ENCODE measurements at places on chromosomes 5 and 9.

- peaks cover 22% of the 10 kb centered on the region for H3K4me1 ChIP-seq
- no peaks in the 10 kb centered on the region for H3K27me3 ChIP-seq
- H3K4me3 ChIP-seq: no peak overlapping the region
- no peaks in the 10 kb centered on the region for H3K36me3 ChIP-seq
- peak overlapping the region; percentile 89 for H3K27ac ChIP-seq
These were observed 14.1 kb downstream of the SPATA9 start for GRCh38 chr5:95668728-95669127.

DNA sequence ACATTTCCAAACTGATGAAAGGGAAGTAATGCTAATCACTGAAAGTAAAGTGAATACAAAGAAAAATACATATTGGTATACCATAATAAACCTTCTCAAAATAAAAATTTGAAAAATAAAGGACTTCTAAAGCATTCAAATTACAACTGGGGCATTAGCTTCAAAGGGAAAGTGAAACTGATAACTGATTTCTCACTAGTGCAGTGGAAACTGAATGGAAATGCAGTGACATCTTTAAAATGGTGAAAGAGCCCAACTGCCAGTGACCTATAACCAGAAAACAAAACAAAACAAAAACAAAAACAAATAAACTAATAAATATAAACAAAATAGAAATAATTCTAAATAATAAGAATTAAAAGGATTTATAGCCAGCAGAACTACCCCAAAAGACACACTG is 297.5 kb upstream of the GRIN3A start:
- no peak overlapping the region for H3K4me3 ChIP-seq
- no peaks in the 10 kb centered on the region for H3K4me1 ChIP-seq
- H3K36me3 ChIP-seq: no peaks in the 10 kb centered on the region

GRCh38 chr9:107929443-107929842 is 439.9 kb upstream of the KLF4 start:
- no peaks in the 10 kb centered on the region for H3K4me1 ChIP-seq
- H3K27me3 ChIP-seq: no peaks in the 10 kb centered on the region
- H3K36me3 ChIP-seq: no peaks in the 10 kb centered on the region
- peak; percentile 85 for DNase-seq
- H3K4me3 ChIP-seq: no peak overlapping the region
- no peak overlapping the region for H3K27ac ChIP-seq

GRCh38 chr9:31612336-31613030 is 772.0 kb upstream of the ACO1 start:
- H3K27me3 ChIP-seq: no peaks in the 10 kb centered on the region
- H3K4me3 ChIP-seq: no peak overlapping the region
- H3K27ac ChIP-seq: no peak overlapping the region
- no peaks in the 10 kb centered on the region for H3K4me1 ChIP-seq

GRCh38 chr5:170277867-170278281 is 19.7 kb downstream of the LCP2 start:
- no peaks in the 10 kb centered on the region for H3K27me3 ChIP-seq
- H3K36me3 ChIP-seq: no peaks in the 10 kb centered on the region
- no peak overlapping the region for H3K27ac ChIP-seq
- DNase-seq: no peak
- peaks cover 27% of the 10 kb centered on the region for H3K4me1 ChIP-seq
- no peak overlapping the region for H3K4me3 ChIP-seq

DNA sequence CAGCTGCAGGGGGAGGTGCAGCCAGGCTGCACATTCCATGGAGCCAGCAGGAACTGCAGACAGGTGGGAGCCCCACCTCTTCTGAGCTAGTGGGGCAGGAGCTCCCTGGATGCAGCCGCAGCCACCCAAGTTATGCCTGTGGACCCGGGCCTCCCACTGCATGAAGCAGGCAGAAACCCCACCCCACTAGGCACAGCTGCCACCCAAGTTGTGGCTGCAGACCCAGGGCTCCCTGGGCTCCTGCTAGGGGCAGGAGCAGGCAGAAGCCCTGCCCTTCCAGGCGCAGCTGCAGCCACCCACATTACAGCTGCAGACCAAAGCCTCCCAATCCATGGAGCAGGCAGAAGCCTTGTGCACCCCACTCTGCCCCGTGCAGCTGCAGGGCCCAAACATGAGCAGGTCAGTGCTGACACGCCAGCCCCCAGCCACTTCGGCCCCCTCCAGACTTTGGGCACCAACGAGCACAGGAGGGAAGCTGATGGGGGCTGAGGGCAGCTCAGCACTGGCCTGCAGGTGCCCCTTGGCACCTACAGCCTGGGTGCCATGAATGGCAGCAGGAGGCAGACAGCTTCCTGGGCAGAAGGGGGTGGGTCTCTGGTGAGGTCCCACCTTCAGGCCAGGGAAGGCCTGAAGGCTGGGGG is 106.9 kb downstream of the C9orf50 start:
- H3K4me1 ChIP-seq: no peaks in the 10 kb centered on the region
- no peak for DNase-seq
- no peaks in the 10 kb centered on the region for H3K27me3 ChIP-seq
- H3K36me3 ChIP-seq: no peaks in the 10 kb centered on the region

DNA sequence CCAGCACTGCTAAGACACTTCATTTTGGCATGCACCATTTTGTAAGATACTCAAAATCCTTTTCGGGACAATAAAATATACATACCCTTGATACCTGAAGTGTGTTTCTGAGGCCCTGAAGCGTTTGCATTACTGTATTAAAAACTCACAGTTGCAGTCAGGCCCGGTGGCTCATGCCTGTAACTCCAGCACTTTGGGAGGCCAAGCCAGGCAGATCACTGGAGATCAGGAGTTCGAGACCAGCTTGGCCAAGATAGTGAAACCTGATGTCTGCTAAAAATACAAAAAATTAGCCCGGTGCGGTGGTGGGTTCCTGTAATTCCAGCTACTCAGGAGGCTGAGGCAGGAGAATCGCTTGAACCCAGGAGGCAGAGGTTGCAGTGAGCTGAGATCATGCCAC is 2.5 kb upstream of the EIF4EBP3 start:
- H3K27ac ChIP-seq: no peak overlapping the region
- H3K27me3 ChIP-seq: no peaks in the 10 kb centered on the region
- H3K4me3 ChIP-seq: no peak overlapping the region
- peaks cover 35% of the 10 kb centered on the region for H3K4me1 ChIP-seq
- peaks cover 46% of the 10 kb centered on the region for H3K36me3 ChIP-seq

GRCh38 chr9:4243877-4244812 is 55.7 kb downstream of the GLIS3 start:
- H3K36me3 ChIP-seq: no peaks in the 10 kb centered on the region
- H3K27me3 ChIP-seq: no peaks in the 10 kb centered on the region
- H3K27ac ChIP-seq: no peak overlapping the region
- H3K4me1 ChIP-seq: no peaks in the 10 kb centered on the region

GRCh38 chr5:180540050-180540694 is 46.0 kb downstream of the CNOT6 start:
- no peaks in the 10 kb centered on the region for H3K27me3 ChIP-seq
- no peaks in the 10 kb centered on the region for H3K4me1 ChIP-seq

- peak overlapping the region; percentile 99 for H3K27ac ChIP-seq
- H3K36me3 ChIP-seq: no peaks in the 10 kb centered on the region
- no peaks in the 10 kb centered on the region for H3K27me3 ChIP-seq
- H3K4me1 ChIP-seq: peaks cover 15% of the 10 kb centered on the region
These were observed 278.1 kb downstream of the AOPEP start for GRCh38 chr9:95004411-95005277.

DNA sequence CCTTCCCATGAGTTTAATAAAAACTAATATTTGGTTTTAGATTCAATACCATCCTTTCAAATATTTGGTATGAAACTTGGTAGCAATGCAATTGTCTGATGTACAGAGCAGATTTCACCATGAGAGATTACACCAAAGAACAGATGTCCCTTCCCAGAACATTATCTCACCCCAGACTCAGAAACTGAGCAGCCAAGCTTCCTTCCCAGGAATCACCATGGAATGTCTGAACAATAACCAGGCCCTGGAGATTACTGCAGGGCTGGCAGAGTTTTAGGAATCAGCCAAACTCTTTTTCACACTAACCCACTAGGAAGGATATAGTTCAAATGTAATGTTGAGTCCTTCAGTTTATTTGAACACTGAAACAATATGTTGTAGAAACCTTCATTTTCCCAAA is 23.9 kb downstream of the CLTA start:
- H3K36me3 ChIP-seq: peaks cover 89% of the 10 kb centered on the region
- DNase-seq: no peak
- H3K4me1 ChIP-seq: peaks cover 33% of the 10 kb centered on the region
- H3K27me3 ChIP-seq: no peaks in the 10 kb centered on the region
- peak overlapping the region; percentile 24 for H3K27ac ChIP-seq

GRCh38 chr5:15463231-15463980 is 36.6 kb upstream of the FBXL7 start:
- H3K36me3 ChIP-seq: no peaks in the 10 kb centered on the region
- no peak overlapping the region for H3K27ac ChIP-seq
- no peaks in the 10 kb centered on the region for H3K27me3 ChIP-seq
- DNase-seq: no peak
- no peak overlapping the region for H3K4me3 ChIP-seq

DNA sequence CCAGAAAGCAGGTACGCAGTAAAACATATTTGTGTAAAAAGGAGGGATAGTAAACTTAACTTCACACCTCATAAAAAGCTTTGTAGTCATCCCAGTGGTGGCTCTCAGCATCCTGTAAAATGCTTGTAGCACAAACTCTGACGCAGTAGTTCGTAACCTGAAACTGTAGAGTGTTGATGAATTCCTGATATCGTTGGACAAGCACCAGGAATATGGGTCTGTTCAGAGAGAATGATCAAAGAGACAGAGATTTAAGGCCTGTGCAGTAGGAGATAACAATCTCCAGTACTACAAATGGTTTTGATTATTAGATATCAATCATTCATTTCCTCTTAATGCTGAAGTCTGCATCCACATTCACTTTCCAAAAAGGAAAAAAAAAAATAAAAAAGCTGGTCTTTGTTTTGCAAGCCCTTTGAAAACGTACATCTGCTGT is 148.5 kb downstream of the KIAA0825 start:
- no peaks in the 10 kb centered on the region for H3K27me3 ChIP-seq
- no peak overlapping the region for H3K27ac ChIP-seq
- peaks cover 6% of the 10 kb centered on the region for H3K4me1 ChIP-seq
- no peak overlapping the region for H3K4me3 ChIP-seq
- no peak for DNase-seq

Data from sigmoid colon (tissue), 7 donors.